Occipital lobe (tissue), 3 donors: ENCODE measurements at places on chromosomes 1 and 21.

GRCh38 chr1:20355828-20356735 lies 65.4 kb downstream of the VWA5B1 start:
- peak; percentile 31 for DNase-seq

- no peak for DNase-seq
Measured at GRCh38 chr21:21547368-21547953, 549.3 kb downstream of the NCAM2 start.

DNA sequence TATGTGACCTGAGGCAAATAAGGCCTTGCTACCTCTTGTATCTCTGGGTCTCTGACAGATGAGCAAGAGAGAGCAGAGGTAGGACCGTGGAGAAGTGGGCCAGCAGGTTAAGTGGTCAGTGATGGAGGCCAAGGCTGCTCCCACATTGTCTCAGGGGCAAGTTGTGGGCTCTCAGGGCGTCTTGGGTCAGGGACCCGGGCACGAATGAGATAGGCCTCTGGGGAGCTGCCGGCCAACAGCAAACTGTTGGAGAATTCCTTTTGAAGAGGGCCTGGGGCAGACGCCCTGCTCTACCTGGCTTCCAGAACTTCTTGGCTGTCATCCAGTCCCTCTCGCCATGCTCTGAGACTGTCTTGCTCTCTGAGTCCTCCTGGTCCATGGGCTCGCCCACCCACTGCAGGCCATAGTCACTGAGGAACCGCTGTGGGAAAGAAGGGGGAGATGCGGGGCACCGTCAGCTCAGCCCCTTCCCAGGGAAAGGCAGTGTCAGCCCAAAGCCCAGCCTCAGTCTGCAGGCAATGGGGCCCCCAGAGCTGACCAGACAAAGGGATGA lies 12.4 kb downstream of the UBXN11 start:
- DNase-seq = no peak

DNA sequence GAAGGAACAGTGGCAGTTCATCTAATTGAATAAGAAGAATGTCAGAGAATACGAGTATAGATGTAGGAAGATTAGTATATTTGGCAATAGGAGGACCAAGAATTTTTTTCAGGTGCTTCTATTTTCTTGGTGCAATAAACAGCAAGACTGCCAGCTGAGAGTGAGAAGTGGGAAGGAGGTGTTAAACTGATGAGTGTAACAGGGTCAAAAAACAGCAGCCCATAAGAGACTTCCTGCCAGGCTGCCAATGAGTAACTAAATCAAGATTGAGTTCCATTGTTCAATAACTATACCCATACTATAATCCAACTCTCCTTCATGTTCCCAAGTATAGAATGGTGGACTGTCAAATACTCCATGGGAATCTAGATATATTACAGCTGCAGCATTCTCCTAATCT lies 28.7 kb downstream of the LYST start:
- no peak for DNase-seq

DNA sequence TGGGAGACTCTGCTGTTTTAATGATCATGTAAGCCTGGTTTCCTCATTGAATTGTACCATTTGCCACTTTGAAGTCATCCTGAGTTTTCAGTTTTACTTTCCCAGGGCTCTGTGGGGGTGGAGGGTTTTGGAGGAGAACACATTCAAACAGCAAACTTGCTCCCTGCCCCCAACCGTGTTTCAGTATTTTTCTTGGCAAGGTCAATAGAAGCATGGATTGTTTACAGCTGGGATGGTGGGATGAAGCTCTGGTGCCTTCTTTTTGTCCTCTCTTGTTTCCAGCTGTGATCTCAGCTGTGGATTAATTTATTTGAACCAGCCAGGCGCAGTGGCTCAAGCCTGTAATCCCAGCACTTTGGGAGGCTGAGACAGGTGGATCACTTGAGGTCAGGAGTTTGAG lies 54.3 kb upstream of the SERBP1 start:
- no peak for DNase-seq

DNA sequence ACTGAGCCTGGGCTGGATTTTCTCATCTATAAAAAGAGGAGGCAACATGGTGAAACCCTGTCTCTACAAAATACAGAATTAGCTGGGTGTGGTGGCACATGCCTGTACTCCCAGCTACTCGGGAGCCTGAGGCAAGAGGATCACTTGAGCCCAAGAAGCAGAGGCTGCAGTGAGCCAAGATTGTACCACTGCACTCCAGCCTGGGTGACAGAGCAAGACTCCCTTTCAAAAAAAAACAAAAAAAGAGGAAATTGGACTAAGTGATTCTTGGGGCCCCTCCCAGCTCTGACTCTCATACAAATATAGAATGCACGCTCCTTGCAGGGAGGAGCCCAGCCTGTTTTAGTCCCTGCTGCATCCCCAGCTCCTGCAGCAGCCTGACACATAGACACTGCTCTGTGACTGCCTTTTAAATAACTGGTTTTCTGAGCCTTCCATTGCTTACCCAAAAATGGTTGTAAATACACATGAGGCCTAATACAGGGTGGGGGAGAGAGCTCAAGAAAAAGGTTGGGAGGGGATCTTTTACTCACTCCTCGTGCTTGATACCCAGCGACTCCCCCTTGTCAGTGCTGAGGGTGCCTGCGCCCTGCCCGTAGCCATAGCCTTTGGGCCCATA lies 17.2 kb downstream of the CSRP1 start:
- DNase-seq = no peak

DNA sequence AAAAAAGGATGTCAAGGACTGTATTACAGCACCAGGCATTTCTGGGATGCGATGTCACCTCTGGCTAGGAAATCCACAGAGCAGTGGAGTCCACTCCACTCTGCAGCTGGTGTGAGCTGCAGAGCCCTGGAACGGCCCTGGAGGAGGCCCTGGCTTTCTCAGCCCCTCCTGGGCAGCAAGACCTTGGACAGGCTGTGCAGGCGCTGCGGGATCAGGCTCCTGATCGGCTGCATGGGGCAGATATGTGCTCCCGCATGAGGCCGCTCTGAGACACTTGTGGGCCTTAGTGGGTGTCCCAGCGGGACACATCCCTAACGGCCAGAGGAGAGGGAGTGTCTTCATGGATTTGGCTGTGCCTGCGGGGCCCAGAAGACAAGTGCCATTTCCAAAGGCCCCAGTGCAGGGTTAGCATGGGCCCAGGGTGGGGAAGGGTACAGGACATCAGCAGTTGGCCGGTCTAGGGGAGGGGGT lies 6.2 kb downstream of the DNMT3L start:
- DNase-seq = no peak

DNA sequence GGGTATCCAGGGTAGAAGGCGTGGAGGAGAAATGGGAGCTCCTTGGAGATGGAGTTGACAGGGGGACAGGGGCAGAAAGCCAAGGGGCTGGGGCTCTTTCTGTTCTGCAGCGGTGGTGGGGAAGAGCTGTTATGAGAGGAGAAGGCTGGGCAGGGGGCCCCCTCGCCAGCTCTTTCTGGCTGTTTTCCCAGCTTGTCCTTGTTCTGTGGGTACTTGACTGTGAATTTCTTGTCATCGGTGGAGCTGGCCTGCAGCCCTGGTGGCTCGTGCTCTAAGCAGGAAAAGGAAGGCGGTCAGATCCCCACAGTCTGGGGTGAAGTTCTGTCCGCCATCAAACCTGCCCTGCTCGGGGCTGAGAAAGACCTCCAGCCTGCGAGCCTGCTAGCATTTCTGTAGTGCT lies 7.6 kb downstream of the ZNF683 start:
- no peak for DNase-seq
